C1 segment of cervical spinal cord (tissue), 14 donors: ENCODE measurements at places on chromosomes 7 and 10.

DNA sequence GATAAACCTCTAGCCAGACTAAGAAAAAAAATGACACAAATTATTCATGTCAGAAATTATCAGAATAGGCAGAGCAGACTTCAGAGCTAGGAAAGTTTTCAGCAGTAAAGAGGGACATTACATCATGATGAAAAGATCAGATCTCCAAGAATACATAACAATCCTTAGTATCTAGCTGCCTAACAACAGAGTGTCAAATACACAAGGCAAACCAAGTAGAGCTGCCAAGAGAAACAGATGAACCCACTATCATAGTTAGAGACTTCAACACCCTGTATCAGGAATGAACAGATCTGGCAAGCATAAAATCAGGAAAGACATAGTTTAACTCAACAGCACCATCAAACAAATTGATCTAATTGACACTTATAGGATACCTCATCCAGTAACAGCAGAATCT is 92.3 kb downstream of the NKX6-2 start:
- DNase-seq = no peak

- DNase-seq = no peak
These were observed 285.0 kb upstream of the HABP2 start for GRCh38 chr10:113267619-113268562.

- DNase-seq = no peak
These were observed 71.7 kb downstream of the RAMP3 start for GRCh38 chr7:45229156-45229920.

DNA sequence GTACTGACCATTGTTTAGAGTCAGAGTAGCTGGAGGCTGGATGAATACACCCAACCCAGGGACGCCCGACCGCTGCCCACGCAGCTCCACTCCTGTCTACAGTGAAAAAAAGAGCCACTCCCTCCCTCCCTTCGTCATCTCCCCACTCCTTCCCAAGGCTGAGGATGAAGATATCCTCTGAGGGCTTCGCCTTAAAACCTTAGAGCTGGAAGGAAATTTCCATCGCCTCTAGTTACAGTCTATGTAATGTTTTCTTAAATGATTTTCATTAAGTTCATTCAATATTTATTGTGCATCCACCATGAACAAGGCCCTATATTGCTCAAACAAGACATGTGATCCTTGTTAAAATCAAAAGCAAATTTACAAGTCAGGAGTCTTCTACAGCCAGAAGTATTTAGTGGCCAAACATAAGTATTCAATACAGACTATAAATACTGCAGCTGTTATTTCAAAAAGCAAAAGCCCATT is 11.3 kb upstream of the SLIT1 start:
- DNase-seq = no peak

DNA sequence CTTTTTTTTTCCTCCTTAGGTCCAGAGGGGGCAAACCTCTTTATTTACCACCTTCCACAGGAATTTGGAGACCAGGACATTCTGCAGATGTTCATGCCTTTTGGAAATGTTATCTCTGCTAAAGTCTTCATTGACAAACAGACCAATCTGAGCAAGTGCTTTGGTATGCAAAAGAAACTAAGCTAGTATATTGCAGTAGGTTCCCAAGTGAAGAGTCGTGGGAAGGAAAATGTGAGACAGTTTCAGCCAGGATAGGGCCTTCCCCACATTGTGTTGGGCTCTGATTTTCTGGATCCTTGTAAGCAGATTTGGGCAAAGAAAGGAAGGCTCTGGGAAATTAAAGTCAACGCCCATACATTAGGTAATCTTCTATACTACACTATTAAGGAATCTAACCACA is 285.6 kb downstream of the USP6NL start:
- no peak for DNase-seq

DNA sequence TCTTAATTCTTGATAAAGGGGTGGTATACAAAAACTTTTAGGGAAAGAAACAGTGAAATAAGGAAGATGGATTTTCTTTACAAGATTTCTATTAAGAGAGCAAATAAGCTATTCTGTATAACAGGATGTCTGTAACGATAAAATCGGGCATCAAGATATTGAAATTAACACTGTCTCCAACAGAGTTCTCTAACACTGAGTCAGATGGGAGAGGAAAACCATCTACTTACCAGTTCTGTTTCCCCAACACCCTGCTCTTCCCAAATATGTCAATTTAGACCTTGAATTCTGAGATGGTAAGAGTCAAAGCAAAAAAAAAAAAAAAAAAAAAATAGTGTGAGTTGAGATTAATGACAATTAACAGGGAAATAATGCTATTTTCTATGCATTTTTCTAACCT is 23.0 kb downstream of the SMURF1 start:
- DNase-seq = no peak

- no peak for DNase-seq
These were observed 12.9 kb downstream of the CDH23 start for GRCh38 chr10:71409516-71410104.

DNA sequence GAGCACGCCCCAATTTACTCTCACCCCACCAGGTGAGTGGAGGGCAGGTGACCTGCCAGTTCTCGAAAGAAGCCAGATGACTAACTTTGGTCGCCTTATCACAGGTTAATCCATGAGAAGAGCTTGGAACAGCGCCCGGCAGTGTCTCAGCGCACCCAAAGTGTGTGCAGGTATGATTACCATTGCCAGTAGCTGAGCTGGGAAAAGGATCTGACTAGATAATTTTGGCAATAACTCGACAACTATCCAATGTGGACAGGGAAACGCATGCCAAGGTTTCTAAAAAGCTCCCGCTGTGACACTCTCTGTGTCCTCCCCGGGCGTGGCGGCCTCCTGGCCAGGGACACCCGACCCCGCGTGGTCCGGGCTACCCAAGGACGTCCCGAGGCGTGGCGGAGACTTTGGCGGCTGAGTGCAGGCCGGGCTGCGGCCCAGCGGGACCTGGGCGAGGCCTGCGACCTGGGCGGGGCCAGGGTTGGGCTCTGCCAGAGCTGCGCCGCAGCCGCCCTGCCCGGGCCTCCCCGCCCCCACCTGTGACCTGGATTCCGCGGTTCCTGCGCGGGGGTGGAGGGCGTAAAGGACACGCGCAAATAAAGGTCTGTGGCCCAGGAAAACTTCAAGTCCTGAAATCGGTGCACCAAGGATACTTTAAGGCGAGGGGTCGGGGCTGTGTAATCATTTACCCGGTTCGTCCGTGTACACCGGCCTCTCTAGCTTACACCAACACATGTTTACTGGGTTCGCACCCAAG is 13.7 kb upstream of the WAPL start:
- no peak for DNase-seq
